H54 (cell line): ENCODE measurements at places on chromosomes 2 and 18.

DNA sequence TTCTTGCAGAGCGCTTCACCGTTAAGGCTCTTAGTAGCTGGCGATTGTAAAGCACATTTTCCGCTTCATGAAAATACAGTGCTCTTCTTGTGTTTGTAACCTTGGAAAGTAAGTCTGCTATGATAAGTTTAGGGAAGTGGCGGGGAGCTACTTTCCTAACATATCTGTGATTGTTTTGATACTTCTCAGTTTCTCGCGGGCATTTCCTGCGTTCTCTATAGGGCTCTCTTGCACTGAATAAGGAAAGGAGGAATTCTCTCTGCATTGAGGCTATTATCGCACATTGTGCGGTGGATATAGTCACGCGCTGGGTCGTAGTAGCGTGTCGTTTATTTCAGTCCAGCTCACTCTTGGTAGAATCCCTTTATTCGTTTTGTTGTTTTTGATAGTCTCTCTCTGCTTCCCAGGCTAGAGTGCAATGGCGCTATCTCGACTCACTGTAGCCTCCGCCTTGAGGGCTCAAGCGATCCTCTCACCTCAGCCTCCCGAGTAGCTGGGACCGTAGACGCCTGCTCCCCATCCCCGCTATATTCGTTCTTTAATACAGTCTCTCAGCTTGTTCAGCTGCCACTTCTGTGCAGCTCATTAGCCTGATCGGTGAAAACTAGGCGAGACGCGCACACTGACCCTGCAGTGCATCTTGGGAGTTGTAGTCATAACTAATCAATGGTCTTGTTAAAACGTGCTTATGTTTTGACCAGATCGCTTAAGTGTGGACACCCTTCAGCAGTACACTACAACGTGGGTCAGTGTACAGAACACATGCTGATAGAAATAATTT is 1.0 kb upstream of the PPP4R3B start:
- DNase-seq = no peak

DNA sequence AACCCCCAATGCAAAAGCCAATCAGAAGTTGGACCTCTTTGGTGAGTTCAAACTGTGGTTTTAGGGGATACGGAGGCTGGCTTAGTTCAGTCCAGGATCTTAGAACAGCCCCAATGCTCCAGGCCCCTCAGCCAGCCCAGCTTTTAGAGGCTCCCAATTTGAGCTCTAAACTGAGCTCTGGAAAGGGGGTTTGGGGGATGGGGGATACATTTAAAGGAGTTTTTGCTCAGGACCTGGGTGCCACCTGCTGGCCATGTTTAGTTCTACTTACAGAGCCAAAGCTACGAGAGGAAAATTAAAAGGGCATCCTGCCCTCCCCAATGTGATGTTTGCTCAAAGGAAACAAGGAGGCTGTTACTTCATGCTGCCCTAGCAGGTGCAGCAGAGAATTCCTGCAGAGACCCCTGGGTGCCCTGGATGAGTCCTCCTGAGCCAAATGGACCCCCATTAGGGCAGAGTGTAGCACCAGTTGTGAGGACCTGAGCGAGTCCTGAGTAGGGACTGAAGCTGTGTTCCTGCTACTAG is 15.9 kb upstream of the TMEM214 start:
- peak; percentile 51 for DNase-seq

GRCh38 chr2:5974477-5974876 is 282.3 kb downstream of the SOX11 start:
- DNase-seq = no peak

GRCh38 chr18:79030680-79031079 is 38.5 kb upstream of the ATP9B start:
- DNase-seq = no peak

GRCh38 chr2:66587216-66587615 is 152.3 kb downstream of the MEIS1 start:
- no peak for DNase-seq

DNA sequence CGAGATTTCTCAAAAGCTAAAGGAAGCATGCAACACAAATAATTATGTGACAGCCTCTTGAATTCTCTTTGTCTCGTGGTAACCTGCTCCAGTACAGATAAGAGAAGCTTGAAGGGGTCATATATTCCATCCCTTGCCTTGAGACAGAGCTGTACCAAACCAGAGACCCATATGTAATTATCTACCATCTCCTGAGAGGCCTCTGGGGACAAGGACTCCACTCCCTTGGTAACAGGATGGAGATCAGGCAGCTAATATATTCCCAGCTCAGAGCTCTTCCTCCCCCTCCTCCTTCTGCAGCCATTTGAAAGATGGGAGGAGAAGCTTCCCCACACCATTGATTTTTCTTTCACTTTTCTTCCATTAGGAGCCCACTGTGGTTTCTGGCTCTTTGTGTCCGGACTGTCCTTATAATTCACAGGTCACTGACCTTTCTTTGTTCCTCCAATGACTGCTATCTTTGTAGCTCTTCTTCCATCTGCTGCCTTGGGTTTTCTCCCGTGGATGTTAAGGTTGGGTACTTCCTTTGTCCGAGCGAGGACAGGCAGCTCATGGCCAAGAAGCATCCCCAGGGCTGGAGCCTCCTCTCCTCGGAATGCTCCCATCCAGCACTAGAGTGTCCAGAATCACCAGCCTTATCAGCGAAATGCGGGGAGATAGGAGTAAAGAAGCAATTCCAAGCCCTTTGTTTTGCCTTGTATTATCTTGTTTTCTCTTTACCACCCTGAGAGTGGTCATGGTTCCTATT is 72.6 kb upstream of the STPG4 start:
- no peak for DNase-seq

GRCh38 chr2:216918088-216918680 is 58.3 kb upstream of the TNP1 start:
- peak; percentile 19 for DNase-seq

DNA sequence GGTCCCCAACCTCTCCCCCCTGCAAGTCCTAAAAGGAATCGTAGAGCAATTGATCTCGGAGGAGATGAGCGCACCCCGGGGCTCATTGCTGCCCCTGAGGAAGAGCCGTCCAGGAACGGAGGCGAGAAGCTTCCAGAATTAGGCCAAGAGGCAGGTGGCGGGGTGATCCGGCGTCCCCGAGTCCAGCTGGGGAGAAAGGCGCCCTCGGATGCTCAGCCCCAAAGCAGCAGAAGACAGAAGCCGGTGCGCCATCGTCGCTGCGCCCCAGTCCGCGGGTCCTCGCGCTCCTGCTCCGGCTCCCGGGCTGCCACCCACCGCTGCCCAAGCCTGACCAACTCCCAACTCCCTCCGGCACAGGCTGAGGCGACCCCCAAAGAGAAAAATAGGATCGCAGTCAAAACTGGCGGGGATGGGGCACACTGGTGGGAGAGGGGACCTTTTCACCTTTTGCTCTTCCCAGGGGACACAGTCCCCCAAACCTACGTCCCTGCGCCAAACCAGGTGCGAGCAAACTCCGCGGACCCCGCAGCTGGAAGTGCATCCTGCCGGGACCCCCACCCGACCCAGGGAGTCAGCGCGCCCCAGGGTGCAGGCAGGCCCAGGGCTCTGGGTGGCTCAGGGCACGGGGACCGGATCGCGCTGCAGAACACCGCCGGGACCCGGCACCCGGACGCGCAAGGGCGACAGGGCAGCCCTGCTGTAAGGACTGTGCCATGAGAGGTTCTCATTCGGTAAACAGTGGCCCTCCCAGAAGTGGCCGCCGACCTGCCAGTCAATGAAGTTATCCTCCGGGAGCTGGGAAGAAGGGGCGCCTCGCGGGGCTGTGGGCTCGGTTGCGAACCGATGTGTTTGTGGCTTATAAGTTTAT is 8.4 kb upstream of the MEIS1 start:
- no peak for DNase-seq

GRCh38 chr2:30932870-30933269 is 125.6 kb upstream of the CAPN13 start:
- no peak for DNase-seq
